GM23248 (cell line): ENCODE measurements at places on chromosomes 3 and 15.

- no peak for DNase-seq
Observed at GRCh38 chr3:18778598-18778997, 353.5 kb upstream of the SATB1 start.

- no peak for DNase-seq
Observed at GRCh38 chr3:12815719-12816118, 19.2 kb downstream of the CAND2 start.

GRCh38 chr15:90642464-90643300 lies 74.5 kb upstream of the BLM start:
- peak; percentile 30 for DNase-seq

DNA sequence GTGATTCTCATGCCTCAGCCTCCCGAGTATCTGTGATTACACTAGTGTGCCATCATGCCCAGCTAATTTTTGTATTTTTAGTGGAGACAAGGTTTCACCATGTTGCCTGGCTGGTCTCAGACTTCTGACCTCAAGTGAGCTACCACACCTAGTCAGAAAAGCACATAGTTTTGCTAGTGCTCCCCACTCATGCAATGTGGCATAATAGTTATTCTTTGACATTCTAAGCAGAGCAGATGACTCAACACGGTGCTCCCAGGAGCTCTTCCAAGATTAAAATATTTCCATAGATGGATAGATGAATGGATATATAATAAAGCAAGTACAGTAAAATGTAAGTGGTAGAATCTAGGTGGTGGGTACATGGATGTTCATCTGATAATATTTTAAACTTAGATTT lies 53.1 kb upstream of the GK5 start:
- DNase-seq, result peak; percentile 62

DNA sequence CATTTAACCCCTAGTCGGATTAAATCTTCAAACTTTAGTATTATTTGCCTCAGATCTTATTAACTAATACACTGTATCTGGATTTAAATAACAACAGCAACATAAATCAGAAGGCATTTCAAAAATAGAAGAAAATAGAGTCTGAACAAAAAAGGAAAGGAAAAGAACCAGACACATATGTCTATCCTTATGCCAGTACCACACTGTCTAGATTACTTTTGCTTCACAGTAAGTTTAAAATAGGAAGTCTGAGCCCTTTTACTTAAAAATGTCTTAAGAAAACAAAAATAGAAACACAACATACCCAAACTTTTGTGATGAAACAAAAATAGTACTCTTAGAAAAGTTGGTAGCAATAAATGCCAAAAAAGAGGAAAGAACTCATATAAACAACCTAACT lies 1615.8 kb downstream of the SI start:
- DNase-seq, result no peak

DNA sequence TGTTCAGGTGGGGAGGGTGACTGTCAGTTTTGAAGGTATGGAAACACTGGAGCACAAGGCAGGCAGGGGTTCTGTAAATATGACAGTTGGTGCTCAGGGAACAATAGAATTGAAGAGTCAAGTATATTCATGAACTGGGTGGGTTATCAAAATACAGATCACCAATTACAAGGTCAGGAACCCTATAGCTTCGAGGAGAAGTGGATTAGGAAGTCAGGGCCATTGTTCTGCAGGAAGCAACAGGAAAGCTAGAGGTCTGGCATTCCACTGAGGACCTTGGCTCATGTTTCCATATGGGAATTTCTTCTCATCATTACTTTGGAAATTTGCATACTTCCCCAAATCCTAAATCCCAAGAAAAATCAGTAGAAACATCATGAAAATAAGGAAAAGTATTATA lies 125.9 kb downstream of the MYRIP start:
- DNase-seq, result no peak

DNA sequence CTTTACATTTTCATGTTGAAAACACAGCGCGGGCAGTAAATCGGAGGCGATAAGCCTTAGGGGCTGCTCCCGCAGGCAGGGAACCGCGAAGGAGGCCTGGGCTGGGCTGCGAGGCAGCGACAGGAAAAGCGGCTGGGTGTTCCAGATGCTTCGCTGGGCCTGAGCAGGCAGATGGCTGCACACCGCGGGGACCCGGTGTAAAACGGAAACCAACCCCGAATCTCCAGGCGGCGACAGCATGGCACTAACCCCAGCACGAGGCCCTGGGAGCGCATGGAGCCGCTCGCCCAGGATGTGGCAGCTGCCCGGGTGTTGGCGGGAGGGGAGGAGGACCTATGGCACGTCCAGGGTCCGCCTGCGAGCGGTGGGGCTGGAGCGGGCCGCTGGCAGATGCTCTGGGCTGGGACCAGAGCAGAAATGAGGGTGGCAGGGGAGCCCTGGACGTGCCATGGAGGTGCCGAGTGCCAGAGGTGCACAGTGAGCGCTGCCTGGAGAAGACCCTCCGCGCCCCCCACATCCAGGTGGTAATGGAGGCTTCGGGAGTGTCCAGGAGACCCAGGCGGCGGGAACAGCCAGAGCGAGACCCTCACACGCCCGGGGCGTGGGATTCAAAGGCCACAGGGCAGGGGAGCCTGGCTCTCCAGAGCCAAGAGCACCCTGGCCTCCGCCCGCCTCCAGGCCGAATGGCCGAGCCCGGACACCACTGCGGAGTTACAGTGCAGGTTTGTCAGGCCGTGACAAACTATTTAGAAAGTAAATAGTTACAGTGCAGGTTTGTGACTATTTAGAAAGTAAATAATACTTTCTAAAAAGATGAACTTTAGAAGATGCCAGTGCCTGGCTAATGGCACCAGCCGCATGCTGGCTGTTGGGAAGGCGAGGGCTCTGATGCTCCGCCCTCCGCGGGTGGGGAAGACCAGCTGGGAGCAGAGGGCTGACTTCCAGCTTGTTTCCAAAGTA lies 293.6 kb downstream of the OCA2 start:
- no peak for DNase-seq

- DNase-seq, result no peak
Observed at GRCh38 chr15:67399925-67400324, 121.0 kb upstream of the C15orf61 start.

GRCh38 chr3:52422669-52423068 lies 22.2 kb downstream of the SEMA3G start:
- no peak for DNase-seq

DNA sequence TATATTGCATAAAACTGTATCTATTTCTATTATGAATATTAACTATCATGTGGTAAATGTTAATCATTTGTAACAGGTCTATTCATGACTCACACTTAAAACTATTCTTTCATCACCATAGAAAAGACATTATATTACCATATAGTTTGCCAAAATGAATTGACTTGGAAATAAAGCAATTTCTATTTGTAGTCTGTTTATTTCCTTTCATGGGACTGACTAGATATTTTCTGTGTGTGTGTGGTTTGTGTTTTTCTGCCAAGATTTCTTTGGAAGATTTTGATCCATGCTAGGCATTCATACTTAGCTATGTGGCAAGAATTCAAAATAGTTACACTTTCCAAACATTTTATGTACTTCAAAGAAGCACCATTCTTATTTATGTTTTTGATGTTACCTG lies 522.5 kb upstream of the AGTR1 start:
- DNase-seq, result peak; percentile 68

- no peak for DNase-seq
Observed at GRCh38 chr3:30456264-30456663, 150.1 kb upstream of the TGFBR2 start.

DNA sequence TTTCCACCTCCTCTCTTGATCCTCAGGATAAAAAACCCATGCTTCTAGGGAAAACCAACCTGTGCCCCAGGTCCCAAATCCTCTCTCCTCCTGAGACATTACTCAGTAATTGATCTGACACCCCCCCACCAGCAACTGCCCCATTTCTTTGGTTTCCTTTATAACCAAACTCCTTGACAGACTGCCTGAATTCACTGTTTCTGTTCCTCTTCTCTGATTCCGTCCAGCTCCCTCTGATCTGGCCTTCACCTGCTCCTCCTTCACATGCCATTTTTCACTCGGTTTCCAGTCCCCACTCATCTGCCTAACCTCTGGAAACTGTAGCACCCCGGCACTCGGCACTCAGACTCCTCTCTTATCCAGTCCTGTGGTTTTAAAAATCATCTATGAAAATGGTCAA lies 2.1 kb downstream of the CCDC51 start:
- no peak for DNase-seq

DNA sequence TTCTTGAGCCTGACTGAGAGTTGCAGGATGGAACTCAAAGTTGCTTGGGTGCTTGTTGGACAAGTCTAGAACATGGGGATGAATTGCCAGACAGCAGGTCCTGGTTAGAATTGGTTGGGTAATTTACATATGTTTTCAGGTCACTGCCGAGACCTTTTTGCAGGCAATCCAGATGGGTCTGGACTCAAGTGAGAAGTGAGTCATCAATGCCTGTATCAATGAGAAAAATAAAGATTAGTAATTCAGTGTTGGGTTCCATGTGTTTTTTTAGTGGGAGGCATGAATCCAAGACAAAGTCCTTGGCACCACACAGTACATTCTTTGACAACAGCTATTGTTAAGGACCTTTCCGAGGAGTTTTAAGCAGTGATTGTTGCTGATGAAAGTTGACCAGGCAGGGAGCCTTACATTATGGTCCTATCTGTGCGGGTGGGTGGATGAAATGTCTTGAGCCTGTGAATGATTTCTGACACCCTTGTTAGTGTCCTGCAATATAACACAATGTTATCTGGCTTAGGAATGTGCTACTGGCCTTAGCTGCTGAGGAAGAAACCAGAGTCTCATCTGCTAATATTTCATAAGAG lies 77.7 kb downstream of the CRYGS start:
- DNase-seq, result peak; percentile 6

- peak; percentile 38 for DNase-seq
Observed at GRCh38 chr15:68794863-68795262, 25.8 kb downstream of the ANP32A start.

DNA sequence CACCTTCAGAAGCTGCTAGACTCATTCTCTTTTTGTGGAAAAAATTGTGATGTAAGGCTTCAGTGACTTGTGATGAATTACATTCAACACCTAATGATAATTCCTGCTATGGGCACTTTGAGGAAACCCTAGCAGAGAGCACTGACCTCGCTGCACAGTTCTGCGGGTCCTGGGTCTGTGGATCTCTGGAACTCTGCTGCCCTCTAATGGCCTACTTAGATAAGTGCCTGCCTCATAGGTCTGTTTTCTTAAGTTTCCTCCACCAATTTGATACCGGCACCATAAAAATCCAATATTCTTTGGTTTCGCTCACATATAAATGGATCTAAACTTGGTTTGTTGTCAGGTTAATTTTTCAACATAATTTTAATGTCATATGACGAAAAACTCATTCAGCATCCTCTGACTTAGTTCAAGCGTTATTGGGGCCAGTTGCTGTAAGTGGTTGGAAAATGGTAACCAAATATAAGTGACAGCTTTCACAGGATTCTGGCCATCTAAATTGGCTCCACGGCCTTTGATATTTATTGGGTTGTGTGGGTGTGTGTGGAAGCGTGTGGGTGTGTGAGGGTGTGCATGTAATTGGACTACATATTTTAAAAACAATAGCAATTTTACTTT lies 10.4 kb downstream of the SLITRK3 start:
- DNase-seq, result peak; percentile 70

DNA sequence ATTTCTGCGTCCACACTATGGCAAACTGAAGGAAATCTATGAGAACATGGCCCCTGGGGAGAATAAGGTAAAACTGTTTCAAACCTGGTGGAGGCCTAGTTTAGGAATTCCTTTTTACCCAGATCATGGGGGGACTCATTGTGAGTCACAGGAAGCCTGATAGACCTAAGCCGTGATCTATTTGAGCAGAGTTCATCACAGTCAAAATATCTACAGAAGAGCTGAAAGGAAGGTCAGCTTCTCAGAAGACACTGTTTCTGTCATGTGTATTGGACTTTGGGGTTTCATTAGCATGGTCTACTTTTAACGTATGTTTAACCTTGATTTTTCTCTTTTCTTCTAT lies 1.3 kb downstream of the PSMD2 start:
- peak; percentile 78 for DNase-seq

DNA sequence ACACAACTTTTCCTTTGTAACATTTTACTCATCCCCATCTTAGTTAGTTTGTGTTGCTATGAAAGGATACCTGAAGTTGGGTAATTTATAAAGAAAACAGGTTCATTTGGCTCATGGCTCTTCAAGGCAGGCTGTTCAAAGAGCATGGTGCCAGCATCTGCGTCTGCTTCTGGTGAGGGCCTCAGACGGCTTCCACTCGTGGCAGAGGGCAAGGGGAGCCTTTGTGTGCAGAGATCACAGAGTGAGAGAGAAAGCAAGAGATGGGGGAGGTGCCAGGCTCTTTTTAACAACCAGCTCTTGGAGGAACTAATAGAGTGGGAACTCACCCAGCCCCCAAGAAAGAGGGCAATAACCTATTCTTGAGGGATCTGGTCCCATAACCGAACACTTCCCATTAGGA lies 23.1 kb downstream of the PLA2G4F start:
- DNase-seq, result no peak

DNA sequence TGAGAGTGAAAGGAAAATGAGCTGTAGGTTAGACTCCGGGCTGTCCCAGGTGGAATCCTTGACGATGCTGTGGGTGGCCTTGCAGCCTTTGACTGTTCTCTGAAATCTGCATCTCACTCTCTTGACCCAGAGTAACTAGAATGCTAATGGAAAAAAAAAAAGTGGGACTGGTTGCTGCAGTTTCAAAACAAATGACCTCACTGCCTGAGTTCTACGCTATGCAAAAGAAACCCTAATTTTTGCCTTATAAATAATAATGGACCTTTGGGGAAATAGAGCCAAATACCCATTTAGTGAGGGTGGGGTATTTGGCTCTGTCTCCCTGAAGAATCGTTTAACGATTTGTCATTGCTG lies 309.7 kb upstream of the C2CD4B start:
- DNase-seq, result peak; percentile 75

DNA sequence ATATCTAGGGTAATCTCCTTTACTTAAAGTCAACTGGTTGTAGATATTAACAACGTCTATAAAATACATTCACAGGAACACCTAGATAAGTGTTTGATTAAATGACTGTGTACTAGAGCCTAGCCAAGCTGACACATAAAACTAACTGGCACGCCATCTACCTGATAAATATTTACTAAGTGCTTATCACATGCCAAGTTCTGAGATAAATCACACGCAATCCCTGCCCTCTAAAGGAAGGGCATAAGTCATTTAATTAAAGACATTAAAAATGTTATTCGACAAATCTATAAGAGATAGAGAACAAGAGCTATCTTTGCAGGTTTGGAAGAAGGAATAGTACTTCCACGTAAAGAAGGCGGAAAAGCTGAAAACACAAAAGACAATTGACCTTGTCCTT lies 11.1 kb upstream of the MB21D2 start:
- no peak for DNase-seq

DNA sequence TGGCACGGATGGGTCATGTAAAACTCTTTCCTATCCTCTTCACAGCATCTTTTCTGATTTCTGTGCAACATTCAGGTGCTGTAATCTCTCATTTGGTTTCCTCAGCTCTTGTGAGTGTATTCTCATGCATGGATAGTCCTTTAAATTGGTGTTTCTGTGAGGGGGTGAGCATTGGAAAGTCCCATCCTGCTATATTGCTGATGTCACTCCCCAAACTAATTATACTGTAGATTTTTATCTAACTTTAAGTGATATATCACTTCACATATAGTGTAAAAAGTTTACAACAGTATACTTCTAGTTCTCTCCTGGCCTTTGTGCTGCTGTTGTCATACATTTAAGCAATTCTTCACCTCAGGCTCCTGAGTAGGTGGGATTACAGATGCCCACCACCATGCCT lies 102.7 kb downstream of the GLDN start:
- no peak for DNase-seq

GRCh38 chr3:99474776-99475175 lies 163.6 kb upstream of the COL8A1 start:
- peak; percentile 2 for DNase-seq
